ENCODE measurements at places on chromosomes 5 and 9. TPM values are rescaled to one million over a fixed set of nuclear protein-coding genes. Genes with fewer than 3 reads are reported as not detected.

The LIFR gene
- 3.8 TPM for polyA plus RNA-seq

The KCNMB1 gene
- polyA plus RNA-seq = not detected

DNA sequence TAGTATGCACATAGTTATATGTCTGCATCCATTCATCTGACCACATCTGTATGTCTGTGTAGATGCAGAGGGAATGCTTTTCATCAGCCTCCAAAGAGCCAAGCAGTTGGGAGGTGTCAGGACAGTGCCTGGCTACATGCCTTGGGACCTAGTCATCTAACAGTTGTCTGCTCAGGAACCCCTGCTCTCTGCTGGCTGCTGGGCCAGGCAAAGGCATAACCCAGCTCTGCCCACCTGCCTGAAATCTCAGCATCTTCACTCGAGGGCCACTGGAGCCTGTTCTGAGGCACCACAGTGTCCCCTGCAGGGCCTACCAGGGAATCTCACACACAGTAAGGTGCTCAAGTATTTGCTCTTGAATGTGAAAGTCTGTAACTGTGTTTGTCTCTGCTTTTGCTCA lies 3.7 kb downstream of the C9orf50 start:
- DNase-seq = peak; percentile 72

- no peak for DNase-seq
These were observed 42.8 kb downstream of the SPEF2 start for GRCh38 chr5:35660451-35660850.

GRCh38 chr5:11182441-11183080 lies 421.5 kb upstream of the DAP start:
- peak; percentile 31 for DNase-seq

DNA sequence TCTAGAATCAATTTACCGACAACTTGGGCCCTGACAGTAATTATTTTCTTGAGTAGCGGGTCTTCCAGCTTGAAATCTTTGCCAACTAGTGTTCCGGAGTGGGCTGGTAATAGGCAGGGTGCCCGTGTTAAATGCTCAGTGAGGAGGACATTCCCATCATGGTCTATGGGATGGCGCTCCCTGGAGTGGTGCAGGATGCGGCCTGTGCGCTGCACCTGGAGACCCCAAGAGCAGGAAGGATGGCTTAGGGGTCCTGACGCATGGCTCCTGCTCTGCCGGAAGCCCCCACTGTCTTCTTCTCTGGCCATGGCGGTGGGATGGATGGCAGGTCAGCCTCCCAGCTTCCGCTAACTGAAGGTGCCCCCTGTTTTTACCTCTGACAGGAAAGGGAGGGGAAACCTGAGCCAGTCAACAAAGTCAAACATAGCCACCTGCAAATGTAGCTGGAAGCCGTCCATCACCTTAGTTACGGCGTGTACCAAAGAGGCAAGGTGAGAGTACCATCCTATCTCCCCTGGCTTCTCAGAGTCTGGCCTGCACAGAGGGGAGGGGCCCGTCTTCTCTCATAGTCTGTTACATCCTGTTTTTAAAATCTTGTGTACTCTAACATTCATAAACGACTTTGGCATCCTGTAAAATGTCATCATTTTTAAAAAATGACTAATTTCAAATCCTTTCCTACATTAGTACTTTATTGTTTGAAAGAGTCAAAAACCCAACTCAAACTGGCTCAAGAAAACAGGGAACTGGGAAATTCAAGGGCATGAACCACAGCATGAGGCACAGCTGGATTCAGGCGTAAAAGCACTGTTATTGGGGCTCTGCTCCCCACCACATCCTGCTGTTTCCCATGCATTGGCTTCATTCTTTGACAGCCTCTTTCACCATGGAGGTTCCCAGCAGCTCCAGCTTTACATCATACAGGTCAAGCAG lies 28.5 kb upstream of the UNC5A start:
- no peak for DNase-seq

Measured in A549 (cell line).